RCC 7860 (cell line): ENCODE measurements at places on chromosomes 6 and 20.

GRCh38 chr6:169287675-169288074, 34.0 kb upstream of the THBS2 start:
- DNase-seq, result no peak

DNA sequence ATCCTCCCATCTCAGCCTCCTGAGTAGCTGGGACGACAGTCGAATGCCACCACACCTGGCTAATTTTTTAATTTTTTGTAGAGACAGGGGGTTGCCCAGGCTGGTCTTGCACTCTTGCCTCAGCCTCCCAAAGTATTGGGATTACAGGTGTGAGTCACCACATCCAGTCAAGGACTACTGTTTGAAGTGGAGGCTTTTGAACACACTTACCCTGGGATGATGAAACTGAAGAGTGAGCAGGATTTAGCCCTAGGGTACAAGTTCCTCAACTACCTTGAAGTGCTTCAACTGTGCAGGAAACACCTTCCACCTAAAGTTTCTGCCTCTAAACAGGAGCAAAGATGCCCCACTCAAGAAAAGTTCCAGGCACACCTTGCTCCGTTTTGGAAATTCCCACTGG, 15.7 kb upstream of the PARD6B start:
- no peak for DNase-seq

DNA sequence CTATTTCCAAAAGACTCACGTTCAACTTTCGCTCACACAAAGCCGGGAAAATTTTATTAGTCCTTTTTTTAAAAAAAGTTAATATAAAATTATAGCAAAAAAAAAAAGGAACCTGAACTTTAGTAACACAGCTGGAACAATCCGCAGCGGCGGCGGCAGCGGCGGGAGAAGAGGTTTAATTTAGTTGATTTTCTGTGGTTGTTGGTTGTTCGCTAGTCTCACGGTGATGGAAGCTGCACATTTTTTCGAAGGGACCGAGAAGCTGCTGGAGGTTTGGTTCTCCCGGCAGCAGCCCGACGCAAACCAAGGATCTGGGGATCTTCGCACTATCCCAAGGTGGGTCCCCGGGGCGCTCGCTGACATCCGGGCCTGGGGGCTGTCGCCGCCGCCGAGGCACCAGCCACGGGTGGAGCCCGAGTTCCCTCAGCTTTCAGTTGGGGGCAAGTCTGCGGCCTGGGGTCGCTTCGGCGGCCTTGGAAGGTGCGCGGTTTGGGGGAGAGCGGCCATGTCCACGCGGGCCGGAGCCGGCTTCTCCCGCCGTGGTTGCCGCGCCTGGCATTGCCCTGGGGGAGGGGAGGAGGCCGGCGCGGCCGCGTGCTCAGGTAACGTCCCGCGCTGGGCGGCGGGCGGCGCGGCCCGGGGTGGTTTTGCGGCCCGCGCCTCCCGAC, 429 bp downstream of the AMD1 start:
- DNase-seq, result no peak

DNA sequence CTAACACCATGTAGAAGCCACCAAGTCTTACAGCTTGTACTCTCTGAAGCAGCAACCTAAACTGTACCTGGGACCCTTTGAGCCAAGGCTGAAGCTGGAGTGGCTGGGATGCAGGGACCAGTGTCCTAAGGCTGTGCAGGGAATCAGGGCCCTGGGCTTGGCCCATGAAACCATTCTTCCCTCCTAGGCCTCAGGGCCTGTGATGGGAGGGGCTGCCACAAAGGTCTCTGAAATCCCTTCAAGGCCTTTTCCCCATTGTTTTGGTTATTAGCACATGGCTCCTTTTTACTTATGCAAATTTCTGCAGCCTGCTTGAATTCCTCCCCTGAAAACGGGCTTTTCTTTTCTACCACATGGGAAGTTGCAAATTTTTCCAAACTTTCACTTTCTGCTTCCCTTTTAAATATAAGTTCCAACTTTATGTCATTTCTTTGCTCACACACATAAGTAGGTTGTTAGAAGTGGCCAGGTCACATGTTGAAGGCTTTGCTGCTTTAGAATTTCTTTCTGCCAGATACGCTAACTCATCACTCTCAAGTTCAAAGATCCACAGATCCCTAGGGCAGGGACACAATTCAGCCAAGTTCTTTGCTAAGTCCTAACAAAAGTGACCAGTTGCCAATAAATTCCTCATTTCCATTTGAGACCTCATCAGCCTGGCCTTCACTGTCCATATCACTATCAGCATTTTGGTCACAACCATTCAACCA, 28.2 kb upstream of the ATXN1 start:
- DNase-seq, result no peak

DNA sequence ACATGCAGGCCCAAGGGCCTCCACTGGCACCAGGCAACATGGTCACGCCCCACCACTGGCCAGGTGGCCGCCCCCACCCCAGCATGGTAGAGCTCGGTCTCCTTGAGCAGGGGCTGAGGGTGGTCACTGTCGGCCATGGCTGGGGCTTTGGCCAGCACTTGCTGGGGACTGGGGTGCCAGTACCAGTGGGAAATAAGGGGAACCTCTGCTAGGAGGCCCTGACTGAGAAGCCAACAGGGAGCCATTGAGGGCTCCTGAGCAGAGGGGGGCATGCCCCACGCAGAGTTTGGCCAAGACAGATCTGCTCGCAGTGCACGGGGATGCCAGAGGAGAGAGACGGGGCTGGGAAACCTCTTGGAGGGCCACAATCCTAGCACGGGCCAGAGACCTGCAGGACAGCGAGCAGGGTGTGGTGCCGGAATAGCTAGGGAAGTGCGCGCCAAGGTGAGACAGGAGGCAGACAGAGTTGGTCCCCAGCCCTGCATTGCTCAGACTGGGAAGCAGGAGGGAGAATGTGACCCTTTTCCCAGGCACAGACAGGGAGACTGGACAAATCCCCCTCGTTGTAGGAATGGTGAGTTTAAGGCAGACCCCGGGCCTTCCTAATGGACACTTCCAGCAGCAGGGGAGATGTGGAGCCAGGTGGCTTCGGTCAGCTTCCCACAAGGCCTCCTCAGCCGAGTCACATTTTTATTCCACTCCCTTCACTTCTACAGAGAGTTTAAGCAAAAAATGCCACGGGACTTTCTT, 179.0 kb upstream of the CST7 start:
- DNase-seq, result no peak

GRCh38 chr6:169723200-169723909, 945 bp downstream of the PHF10 start:
- no peak for DNase-seq

- no peak for DNase-seq
Measured at GRCh38 chr6:22783931-22784330, 214.6 kb downstream of the HDGFL1 start.

- DNase-seq, result no peak
Measured at GRCh38 chr6:9659848-9660247, 755.0 kb downstream of the TFAP2A start.

DNA sequence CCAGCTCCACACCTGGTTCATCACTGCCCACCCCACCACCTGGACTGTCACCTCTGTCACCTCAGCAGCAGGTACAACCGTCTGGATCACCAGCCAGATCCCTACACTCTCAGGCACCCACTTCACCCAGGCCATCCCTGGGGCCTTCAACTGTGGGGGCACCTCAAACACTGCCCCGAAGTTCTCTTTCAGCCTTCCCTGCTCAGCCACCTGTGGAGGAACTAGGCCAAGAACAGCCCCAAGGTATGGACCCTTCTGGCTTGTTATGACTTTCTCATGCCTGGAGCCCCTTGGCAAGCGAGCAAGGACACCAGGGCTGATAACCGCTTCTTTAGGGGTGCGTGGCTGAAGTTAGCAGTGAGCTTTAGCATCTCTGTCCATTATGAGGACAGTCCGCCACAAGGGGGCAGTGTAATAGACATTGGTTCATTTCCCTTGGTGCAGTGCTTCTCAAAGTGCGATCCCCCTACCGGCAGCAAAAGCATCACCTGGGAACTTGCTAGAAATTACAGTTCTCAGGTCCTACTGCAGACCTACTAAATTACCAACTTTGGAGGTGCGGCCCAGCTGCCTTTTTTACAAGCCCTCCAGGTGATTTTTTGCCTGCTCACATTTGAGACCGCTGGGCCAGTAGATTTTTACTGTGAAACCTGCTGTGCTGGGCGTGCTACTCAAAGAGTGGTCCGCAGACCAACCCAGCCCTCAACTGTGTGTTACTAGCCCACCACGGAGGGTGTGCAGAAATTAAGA, 32.5 kb downstream of the PNPLA1 start:
- DNase-seq, result peak; percentile 69

GRCh38 chr6:76886900-76887299, 576.4 kb downstream of the HTR1B start:
- no peak for DNase-seq

DNA sequence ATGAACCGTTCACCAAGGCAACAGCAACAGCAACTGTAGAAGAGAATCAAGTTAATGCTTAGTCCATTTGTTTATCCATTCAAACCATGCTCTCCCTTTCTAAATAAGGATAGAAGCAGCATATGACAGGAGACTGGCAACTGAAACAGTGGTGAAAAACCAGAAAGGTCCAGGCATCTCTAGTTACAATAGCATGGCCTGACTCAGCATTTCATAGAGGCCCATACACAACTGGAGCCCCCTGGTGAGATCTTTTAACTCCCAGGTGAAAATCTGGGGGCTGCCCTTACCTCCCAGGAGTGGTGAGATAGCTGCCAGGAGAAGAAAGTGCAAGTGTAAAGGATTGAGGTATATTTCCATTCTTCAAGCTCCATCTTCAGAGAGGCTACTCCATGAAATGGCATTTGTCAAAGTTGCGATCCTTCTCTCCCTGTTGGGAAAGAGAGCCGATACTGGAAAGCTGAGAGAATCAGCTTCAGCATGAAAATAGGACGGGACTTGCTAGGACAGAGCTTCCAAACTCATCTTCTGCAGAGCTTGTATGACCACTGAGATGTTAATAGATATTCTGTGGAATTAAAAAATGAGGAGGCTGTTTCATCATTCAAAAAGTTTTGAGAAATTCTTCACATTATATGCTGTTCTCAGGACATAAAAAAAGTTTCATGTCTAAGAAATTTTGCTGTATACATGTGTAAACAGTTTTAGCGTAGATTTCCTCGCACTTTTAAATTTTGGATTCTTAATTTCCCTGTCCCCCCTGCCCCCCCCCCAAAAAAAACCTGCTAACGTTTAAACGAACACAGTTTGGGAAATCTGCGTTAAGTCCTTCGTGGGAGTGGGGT, 10.9 kb upstream of the SLC2A12 start:
- no peak for DNase-seq

DNA sequence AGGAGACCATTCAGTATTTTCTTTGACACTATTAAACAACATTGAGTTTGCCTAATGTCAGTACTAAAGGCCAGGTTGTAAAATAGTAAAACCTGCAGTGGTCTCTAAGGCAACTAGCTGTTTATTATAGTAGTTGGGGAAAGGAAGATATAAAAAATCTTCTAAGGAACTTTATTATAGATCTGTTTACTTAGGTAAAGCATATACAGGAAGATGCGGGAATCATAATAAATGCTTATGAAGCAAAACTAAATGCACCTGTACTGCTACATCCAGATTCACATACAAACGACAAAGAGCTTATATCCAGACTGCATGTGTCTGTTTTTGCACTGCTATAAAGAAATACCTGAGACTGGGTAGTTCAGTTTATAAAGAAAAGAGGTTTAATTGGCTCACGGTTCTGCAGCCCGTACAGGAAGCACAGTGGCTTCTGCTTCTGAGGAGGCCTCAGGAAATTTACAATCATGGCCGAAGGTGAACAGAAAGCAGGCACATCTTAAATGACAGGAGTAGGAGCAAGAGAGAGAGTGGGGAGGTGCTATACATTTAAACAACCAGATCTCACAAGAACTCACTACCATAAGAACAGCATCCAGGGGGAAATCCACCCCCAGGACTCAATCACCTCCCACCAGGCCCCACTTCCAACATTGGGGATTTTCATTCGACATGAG, 8.7 kb upstream of the TRIM39 start:
- DNase-seq, result no peak
